Renal cortical epithelial cell (primary cell): ENCODE measurements at places on chromosomes 7 and 10.
A peak's percentile ranks its signal among the peaks of the same experiment; 100 is the strongest.

DNA sequence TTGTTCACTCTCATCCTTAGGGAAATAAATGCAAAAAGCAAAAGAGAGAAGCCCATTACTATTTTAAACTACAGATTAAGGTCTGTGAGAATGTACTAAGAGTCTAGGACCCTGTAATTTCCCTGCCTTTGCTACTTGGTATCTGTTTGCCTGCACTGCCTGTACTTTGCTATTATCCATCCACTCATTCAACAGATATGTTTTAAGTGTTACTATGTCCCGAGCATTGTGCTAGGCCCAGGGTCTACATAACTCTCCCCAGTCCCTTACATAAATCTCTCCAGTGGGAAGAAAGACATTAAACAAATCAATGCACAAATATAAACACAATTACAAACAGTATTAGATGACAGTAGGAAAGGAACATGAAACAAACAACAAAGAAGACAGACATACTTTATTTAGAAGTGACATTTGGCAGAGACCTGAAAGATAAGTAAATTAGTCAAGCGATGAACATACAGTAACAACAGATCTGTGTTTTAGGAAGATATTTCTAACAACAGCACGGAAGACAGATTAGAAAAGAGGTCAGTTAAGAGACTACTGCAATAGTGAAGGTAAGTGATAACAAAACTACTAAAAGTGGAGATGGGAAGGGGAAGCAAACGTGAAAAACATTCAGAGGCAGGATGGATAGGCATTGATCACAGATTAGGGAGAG lies 30.0 kb downstream of the ZNF800 start:
- DNase-seq, result no peak

DNA sequence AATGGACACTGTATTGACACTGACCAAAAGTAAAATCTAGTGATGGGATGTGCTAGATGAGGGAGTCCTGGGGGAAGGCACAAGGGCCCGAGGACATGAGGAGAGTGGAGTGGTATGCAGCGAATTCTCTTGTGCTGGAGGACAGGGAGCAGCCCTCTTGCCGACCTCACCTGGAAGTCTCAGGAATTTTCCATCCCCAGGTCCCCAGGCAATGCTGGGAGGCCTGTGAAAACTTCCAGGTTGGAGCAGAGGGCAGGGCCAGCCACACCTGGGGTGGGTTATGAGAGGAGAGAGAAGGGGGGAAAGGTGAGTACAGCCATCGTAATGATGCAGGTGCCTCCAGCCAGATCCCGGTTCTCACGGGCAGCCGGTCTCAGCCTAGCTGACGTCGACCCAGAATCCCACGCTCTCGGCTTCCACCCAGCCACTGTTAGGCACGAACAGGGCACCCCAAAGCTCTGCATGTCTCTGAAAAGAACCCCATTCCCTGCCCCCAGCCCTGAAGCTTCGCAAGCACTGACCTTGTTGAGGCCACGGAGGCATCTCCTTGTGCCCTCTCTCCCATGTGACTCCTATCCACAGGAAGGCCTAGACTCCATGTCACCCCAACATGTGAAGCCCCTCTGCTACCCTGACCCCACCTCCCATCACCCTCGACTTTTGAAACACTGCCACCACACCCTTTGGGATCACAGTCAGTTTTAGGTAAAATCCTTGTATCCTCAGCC lies 239.7 kb upstream of the MYO3A start:
- DNase-seq, result no peak

DNA sequence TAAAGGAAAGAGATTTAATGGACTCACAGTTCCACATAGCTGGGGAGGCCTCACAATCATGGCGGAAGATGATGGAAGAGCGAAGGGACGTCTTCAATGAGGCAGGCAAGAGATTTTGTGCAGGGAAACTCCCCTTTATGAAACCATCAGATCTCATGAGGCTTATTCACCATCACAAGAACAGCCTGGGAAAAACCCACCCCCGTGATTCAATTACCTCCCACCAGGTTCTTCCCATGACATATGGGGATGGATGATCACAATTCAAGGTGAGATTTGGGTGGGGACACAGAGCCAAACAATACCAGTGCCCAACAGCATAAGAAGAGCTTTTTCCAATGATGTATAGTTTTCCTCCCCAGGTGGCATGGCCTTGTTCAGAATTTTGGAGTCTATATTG lies 11.2 kb upstream of the C7orf33 start:
- no peak for DNase-seq

DNA sequence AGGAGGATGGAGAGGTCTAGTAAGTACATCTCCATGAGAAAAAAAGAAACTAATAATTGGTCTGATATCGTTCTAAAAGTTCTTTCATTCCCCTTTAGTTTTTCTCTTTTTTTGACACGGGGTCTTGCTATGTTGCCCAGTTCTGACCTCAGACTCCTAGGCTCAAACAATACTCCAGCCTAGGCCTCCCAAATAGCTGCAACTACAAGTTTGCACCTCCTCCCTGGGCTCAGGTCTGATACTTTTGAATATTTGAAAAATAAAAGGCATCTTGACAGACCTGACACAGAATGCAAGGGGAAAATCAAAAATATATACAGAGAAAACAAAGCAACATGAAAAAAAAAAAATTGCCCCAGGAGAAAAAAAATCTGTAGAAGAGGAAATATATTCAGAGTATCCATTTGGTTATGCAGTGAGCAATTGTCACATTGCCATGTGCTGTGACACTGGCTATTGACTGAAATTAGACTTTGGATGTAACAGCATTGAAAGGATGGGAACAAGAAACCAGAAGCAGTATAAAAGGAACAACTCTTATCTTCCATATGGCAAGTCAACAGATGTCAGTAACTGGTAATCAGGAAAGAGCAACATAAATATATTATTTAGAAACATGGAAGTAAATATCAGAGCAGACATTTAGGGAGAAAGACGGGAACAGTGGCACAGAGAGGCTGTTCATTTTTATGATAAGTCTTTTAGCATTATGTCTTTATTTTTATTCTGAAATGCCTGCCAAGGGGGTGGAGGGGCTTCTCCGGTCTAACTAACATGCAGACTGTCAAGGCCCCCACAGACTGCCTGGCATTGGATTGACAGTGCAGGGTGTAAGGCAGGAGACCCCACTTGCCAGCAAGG lies 408.4 kb downstream of the PARD3 start:
- no peak for DNase-seq

- no peak for DNase-seq
Measured at GRCh38 chr7:157657741-157658740, 321.2 kb downstream of the DNAJB6 start.

GRCh38 chr7:53101026-53101425 lies 65.6 kb downstream of the POM121L12 start:
- DNase-seq, result peak; percentile 7

- peak; percentile 55 for DNase-seq
Measured at GRCh38 chr10:6347391-6347951, 144.7 kb downstream of the PFKFB3 start.

DNA sequence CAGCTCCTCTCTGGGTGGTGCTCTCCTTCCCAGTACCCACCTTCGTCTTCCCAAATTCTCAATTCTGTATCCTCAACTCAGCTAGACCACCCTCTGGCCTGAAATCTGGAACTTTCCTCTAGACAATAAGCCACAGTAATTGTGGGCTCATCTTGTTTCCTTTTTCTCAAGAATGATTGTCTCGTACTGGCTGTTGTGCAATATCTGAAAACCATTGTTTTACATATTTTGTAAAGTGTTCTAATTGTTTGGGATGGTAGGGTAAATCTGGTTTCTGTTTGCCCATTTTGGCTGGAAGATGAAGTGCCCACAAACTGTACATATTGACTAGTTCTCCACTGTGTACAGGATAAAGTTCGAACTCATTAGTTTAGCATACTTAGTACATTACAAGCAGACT lies 11.3 kb upstream of the NOBOX start:
- no peak for DNase-seq

GRCh38 chr10:51106311-51106945 lies 32.1 kb downstream of the PRKG1 start:
- DNase-seq, result no peak

GRCh38 chr7:43856996-43857395 lies 12.3 kb downstream of the MRPS24 start:
- DNase-seq, result no peak

GRCh38 chr10:67076144-67076543 lies 150.3 kb downstream of the LRRTM3 start:
- no peak for DNase-seq

- no peak for DNase-seq
Measured at GRCh38 chr10:119216127-119216526, 8.8 kb downstream of the GRK5 start.

DNA sequence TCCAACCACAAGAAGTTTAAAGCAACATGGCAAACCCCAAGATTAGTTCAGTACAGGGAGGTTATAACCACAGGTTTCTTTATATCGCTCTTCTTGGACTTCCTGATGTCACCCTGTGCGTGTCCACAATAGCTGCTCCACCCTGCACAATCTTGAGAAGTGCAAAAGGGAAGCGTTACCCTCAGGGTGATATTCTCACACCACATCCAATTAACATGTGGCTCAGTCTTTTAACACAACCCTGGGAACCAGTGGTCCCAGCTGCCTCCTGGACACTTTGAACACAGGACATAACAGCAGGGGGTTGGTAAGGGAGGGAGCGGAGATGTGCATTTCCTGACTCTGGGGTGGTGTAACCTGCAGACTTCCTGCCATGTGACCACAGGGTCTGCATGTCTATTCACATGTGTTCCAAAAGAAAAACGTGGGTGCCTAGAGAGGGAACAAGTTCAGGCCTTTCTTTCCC lies 64.6 kb downstream of the GSAP start:
- no peak for DNase-seq

GRCh38 chr7:103989200-103989784 lies at the start of gene RELN:
TSS of gene RELN (minus strand) at chr7:103989658. CDS start at chr7:103989356, 302 bp downstream.
- DNase-seq, result no peak

DNA sequence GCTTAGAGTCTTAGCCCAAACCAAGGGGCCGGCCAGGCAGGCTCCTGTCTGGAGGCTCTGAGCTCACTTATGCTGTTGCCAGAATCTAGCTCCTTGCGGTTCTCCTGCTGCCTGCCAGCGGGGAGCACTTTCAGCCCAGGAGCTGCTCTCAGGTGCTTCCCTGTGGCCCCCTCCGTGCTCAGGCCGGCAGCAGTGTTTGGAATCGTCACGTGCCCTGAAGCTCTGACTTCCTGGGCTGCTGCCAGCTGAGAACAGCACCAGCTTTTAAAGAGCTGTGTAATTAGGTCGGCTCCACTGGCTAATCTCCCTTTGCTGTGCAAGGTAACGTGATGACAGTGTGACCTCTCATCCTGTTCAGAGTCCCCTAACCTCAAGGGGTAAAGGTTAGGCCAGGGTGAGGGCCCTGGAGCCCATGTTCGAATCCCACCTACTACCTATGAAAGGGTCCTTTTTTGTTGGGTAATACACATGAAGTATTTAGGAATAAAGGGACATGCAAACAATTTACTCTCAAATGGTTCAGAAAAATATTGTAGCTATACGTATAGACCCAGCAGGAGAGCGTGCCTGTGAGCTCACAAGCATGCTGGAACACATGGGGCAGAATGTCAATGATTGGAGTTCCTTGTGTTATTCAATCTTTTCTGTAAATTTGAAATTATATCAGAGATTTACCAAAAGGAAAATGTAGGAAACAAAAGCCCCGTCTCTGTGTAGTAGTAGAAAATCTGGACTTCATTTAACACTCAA lies 16.6 kb downstream of the ZNF862 start:
- peak; percentile 55 for DNase-seq

- no peak for DNase-seq
Measured at GRCh38 chr10:71737834-71738197, 18.2 kb upstream of the C10orf105 start.

- DNase-seq, result peak; percentile 19
Measured at GRCh38 chr7:149838992-149839408, 825 bp downstream of the ZNF862 start.

DNA sequence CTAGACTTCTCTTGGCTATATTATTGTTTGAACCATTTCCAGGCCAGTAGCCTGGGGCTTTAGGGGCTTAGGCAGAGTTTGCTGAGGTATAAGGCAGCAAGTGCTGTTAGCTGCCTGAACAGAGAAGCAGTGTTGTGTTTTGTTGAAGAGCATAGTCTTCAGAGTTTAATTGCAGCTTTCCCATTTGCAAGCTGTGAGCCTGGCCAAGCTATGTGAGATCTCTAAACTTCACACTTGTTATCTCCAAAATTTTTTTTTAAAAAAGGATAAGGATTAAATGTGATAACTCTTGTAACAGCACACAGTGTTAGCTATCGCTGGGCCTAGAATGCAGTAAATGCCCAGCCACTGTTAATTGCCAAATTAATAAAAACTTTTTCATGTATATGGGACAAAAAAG lies 782.4 kb downstream of the REEP3 start:
- DNase-seq, result no peak

DNA sequence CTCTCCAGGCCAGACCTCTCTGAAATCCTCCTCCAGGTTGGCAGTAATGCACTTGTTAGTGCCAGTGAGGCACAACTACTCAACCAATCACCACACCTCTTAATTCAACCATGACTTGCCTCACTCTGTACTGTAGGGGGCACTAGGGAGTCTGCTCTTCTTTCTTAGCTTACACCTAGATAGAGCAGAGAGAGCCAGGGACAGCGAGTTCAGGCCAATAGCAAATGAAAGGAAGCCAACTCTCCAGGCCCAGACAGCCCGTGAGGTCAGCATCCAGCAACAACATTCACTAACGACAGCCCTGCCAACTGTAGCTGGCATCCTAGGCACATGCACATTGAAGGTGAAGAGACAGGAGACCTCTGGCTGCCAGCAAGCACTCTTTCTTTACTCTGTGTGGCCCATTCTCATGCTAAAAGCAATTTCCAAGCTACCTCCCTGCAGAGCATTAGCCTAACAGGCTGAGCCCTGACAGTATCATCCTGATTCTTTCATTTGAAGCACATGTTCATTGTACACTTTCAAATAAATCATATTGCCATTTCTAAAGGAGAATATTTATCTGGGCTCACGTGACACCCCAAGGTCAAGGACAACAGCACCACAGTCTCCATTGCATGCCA lies 136.3 kb downstream of the DPY19L1 start:
- no peak for DNase-seq

- peak; percentile 85 for DNase-seq
Measured at GRCh38 chr10:93384006-93384405, 98.1 kb downstream of the MYOF start.

DNA sequence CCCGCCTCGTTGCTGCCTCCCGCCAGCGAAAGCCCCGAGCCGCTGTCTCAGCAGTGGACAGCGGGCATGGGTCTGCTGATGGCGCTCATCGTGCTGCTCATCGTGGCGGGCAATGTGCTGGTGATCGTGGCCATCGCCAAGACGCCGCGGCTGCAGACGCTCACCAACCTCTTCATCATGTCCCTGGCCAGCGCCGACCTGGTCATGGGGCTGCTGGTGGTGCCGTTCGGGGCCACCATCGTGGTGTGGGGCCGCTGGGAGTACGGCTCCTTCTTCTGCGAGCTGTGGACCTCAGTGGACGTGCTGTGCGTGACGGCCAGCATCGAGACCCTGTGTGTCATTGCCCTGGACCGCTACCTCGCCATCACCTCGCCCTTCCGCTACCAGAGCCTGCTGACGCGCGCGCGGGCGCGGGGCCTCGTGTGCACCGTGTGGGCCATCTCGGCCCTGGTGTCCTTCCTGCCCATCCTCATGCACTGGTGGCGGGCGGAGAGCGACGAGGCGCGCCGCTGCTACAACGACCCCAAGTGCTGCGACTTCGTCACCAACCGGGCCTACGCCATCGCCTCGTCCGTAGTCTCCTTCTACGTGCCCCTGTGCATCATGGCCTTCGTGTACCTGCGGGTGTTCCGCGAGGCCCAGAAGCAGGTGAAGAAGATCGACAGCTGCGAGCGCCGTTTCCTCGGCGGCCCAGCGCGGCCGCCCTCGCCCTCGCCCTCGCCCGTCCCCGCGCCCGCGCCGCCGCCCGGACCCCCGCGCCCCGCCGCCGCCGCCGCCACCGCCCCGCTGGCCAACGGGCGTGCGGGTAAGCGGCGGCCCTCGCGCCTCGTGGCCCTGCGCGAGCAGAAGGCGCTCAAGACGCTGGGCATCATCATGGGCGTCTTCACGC lies 825 bp downstream of the ADRB1 start:
- DNase-seq, result no peak
